ENCODE measurements at places on chromosomes 3 and 15. TPM values are rescaled to one million over a fixed set of nuclear protein-coding genes. Genes with fewer than 3 reads are reported as not detected.

DNA sequence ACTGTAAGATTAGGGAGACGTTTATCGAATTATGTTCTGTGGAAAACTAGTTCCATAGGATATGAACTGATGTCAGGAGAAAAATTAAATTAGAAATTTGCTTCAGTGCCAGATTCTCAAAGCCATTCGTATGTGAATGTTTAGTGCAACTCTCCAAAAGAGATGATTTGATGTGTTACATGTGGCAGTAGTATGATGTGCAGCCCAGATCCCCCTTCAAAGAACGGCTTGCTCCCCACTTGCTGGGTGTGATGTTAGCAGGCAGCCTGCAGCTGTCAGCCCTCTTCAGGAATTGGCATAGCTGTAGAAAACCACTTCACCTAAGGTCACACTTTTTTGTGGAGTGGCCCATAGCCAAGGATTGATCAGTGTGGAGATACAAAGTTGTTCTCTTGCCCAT lies 127.0 kb upstream of the CCDC54 start:
- no peak for DNase-seq

- no peak for DNase-seq
Measured at GRCh38 chr3:126927401-126927750, 55.5 kb upstream of the PLXNA1 start.

DNA sequence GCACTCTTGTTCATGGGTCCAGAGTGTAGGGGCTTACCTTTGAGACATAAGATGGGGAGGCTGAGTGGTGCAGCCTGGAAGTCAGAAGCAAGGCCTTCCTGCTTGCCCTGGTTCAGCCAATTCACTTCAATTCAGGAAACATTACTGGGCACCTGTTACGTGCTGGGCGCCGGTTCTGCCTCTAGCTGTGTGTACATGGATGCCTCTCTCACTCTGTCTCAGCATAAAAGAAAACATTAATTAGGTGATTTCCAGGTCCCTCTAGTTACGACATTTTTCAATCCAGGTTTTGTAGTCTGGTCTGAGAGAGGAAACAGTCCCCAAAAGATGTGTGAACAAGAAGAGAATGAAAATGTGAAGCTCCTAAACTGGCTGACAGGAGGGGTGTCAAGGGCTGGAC lies 1.2 kb downstream of the RTP1 start:
- DNase-seq = no peak

The RBM5 gene
- 172 TPM for total RNA-seq
